ENCODE measurements at places on chromosomes 5 and 9.

GRCh38 chr5:55535199-55535905 is 588 bp upstream of the PLPP1 start:
- DNase-seq, result no peak

DNA sequence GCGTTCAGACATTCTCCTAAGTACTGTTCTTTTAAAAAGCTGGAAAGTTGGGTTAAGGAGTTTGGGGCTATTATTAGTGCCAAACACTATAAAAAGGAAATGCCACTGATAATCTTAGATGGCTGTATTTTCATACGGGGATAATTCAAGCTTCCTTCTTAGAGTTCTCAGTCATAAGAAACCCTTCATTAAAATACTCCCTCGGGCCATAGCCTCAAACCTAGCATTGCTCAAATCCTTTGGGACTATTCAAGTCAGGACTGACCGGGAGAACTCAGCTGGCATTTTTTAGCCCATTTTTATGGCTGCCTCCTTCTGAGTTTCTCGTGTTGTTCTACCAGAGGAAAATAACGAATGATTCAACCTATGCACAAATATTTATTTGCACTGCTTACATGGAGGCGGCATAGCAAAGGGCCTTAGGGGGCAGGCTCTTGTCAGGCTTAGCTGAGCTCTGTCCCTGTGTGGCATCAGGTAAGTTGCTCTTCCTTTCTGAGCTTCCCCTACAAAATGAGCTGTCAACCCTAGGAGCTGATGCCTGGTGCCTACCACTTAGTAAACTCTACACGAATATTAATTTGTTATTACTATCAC is 33.5 kb upstream of the ADAM19 start:
- DNase-seq, result no peak

DNA sequence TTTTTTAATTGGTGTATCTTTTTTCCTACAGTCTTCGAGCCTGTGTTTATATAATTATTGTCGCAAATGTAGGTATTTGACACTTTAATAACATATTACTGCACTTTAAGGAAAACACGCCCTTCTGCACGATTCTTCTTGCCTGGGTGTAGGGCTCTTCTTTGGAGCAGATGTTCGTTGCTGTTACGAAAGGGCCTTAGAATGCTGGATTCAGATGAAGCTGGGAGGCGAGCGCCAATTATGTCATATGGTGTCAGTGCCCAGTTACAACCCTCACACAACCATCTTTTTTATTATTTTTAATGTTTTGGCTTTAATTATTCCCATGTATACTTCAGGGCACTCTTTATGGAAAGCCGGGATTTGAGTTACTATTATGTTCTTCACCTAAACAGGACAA is 553.0 kb downstream of the EBF1 start:
- no peak for DNase-seq

GRCh38 chr5:139068494-139069151 is 129.5 kb downstream of the SIL1 start:
- DNase-seq, result no peak

- DNase-seq, result no peak
Measured at GRCh38 chr9:113160571-113160970, 9.8 kb downstream of the SLC31A2 start.

DNA sequence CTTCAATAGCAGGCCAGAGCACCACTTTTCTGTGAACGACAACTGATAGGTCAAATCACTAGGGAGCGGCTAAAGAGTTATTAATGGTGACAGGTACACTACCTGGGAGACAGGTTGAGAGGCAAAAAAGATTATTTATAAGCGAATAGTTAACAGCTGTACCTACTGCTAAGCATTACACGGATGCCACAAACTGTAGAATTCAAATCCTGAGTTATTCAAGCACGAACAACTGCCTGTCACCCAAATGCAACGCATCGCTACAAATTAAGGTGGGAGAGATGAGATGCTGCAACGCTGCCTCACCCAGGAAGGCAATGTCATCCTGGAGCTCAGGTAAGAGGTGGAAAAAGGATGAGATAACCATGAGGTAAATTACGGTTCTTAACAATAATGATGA is 342.9 kb downstream of the BNC2 start:
- no peak for DNase-seq

GRCh38 chr9:109974143-109974917 is 194.3 kb downstream of the PALM2AKAP2 start:
- DNase-seq, result peak; percentile 62

DNA sequence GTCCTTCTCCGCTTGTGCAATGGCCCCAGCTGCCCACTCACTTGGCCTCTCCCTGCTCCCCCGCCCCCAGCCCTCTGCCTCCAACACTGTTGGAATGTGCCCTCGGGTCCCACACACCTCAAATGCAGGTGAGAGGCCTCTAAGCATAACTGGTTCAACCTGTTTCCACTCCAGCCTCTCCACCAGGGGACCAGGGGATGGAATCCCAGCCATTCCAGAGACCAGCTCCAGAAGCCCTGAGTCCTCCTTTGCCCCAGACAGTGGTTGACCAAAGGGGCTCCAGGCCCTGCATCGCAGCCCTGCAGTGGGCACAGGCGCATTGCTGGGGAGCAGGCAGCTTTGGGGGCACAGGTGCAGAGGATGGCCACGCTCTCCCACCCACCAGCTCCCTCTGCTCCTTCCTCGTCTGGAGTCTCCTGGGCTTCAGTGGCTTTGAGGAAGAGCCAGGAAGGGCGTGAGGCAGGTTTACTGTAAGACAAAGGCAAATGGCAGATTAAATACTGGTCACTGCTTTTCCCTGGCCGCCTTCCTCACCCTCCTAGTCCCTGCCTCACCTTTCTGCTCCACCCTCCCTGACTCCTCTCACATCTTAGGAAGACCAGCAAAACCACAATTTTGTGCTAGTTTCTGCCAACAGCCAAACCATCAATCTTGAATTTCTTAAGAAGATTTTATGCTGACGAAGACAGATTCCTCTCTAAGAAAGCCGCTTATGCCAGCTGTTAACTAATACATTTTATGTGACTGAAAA is 29.1 kb upstream of the IRX2 start:
- DNase-seq, result no peak

- DNase-seq, result no peak
Measured at GRCh38 chr9:33645706-33646105, 121.7 kb downstream of the ANKRD18B start.

GRCh38 chr9:70535546-70536323 is 121.3 kb upstream of the KLF9 start:
- DNase-seq, result no peak

GRCh38 chr9:89821081-89821480 is 216.3 kb downstream of the GADD45G start:
- no peak for DNase-seq

- no peak for DNase-seq
Measured at GRCh38 chr5:30831123-30831522, 362.4 kb upstream of the CDH6 start.

DNA sequence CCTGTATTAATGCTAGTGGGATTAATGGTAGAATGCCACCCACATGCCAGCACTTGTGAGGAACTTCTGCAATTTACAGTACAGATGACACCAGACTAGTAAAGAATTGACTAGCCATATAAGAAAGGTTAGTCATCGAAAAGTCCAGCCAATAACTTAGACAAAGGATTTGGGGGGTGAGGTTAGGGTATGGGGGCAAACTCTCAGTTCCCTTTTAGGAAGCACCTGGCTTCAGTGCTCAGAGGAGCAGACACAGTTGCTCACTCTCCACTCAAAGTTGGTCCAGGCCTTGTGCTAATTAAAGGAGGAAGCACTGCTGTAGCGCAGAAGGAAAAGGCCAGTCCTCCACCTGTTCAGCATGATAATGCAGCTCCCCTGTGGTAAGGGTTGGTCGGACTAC is 25.2 kb downstream of the TGFBR1 start:
- DNase-seq, result no peak

- DNase-seq, result no peak
Measured at GRCh38 chr9:36625006-36625615, 52.4 kb downstream of the MELK start.

DNA sequence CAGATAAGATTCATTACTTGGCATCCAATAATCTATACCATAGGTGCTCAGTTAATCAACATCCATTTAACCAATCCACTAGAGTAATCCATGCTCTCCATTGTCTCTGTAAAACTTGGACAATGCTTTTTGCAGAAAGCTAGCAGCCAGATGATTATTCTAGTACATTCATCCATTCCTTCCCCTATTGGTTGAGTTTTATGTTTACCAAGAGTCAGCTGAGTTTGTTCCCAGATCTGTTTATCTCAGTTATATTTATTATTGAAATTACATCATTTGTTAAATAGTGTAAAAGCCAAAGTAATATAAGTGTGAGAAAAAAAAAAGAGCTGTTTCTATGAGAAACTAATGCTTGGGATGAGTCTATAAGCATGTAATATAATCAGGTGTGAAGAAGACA is 63.3 kb upstream of the TMC1 start:
- DNase-seq, result no peak

GRCh38 chr5:135033901-135034235 is at the start of gene PITX1:
TSS of gene PITX1 (minus strand) at chr5:135034228. CDS start at chr5:135033881, 347 bp downstream.
- DNase-seq, result no peak

- no peak for DNase-seq
Measured at GRCh38 chr9:111258209-111258874, 71.7 kb downstream of the OR2K2 start.

GRCh38 chr9:99046068-99046467 is 58.8 kb upstream of the TGFBR1 start:
- no peak for DNase-seq

DNA sequence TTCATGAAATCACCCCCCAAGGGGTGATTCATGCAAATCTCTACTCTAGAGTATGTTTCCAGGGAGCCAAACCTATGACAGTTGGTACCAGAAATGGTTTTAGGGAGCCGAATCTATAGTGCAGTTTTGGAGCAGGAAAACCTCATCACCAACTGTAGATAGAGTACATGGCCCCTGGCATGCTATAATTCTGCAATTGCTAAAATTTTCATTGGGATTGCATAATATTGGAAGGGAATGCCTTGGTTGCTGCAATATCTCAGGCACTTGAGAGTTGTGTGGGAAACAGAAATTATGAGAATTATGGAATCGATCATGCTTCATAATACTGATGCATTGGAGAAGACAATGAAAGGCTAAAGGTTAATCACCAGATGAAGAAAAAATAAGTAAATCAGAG is 148.2 kb upstream of the PLPPR1 start:
- no peak for DNase-seq

DNA sequence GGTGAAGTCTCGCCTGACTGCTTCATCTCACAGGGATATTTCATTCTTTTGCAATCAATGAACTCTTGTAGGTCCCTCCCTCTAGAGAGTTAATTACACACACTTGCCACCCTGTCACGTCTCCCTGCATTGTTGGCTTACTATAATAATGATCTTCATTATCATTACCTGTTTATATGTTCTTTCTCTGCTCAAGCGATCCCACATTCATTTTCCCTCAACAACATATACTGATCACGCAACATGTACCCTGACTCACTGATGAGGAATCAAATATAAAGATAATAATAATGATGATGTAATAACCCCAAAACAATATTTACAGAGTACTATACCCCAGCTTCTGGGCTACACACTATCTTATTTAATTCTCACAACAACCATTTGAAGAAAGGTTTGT is 88.5 kb downstream of the FEM1C start:
- no peak for DNase-seq

DNA sequence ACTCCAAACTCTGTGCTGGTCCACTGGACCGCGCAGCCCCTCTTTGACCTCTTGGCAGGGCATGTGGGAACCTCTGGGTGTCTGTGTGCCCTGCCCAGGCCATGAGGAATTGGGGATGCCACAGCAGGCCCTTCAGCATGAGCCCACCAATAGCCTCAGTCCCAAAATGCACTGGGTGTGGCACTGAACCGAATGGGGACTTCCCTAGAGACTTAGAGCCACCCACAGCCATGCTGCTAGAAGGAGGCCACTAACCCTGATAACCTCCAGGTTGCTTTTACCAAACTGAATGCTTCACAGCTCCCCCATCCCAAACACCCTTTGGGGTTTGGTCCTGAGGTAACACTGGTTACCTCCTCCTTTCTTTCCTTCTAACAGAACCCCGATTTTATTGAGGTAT is 302.7 kb downstream of the PIK3R1 start:
- no peak for DNase-seq

GRCh38 chr5:28046596-28046995 is 1008.2 kb upstream of the CDH9 start:
- DNase-seq, result no peak

- no peak for DNase-seq
Measured at GRCh38 chr9:89941875-89942274, 337.1 kb downstream of the GADD45G start.

DNA sequence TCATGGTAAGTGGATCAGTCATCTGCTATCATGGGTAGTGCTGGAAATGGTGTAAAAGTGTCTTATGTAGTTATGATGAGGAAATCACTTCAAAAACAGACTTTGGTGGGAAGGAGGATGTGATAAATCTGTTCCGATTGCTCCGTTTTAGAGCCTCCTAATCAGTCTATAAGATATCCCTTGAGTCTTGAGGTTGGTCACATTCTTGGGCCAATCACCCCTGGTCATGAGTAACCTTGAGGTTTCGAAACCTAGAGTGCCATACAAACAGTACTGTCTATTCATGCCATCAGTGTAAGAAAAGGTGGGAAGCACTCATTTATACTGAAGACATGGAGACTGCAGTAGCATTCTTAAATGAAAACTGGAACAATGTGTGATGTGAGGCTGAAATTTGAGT is 45.8 kb downstream of the LRRTM2 start:
- DNase-seq, result no peak

DNA sequence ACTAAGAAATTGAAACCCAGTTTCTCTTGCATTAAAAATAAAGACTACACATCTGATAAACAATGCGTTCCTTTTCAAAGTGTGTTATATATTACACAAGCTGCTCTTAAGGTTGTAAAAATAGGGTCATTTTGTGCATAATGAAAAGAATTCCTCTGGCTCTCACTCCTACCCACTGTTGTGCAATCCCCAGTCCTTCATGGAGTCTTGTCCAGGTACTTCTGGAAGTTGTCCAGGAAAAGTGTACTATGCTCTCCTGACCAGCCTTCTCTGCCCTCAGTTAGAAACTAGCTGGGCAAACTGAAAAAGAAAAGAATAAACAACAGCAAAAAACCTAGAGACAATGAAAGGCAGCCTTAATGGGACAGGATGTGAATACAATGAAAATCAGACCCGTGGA is 345.5 kb upstream of the PAPPA start:
- no peak for DNase-seq

DNA sequence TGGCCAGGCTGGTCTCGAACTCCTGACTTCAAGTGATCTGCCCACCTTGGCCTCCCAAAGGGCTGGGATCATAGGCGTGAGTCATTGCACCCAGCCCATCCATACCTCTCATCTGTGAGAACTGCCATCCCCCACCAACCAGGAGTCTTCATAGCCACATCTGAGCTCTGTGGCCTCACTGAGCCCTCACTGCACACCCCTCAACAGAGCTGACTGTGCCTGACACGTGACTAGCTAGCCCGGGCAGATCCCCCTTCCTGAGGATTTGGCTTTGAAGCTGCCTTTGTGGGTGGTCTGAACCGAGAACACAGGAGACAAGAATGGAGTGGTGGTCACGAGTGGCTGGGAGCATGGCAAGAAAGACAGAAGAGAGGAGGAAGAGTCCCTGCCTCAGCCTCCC is 15.6 kb downstream of the AK8 start:
- no peak for DNase-seq

- no peak for DNase-seq
Measured at GRCh38 chr5:157292599-157292998, 26.7 kb downstream of the CYFIP2 start.

- no peak for DNase-seq
Measured at GRCh38 chr5:21918451-21918850, 934.7 kb downstream of the CDH12 start.

GRCh38 chr5:123809594-123810221 is 297.7 kb downstream of the CSNK1G3 start:
- no peak for DNase-seq

GRCh38 chr5:73152411-73153388 is 20.3 kb upstream of the TMEM174 start:
- DNase-seq, result no peak

- DNase-seq, result no peak
Measured at GRCh38 chr5:169298193-169298592, 2.7 kb downstream of the SLIT3 start.

All from GM19239 (cell line).